ENCODE measurements at places on chromosomes 4 and X.
A peak's percentile ranks its signal among the peaks of the same experiment; 100 is the strongest.

DNA sequence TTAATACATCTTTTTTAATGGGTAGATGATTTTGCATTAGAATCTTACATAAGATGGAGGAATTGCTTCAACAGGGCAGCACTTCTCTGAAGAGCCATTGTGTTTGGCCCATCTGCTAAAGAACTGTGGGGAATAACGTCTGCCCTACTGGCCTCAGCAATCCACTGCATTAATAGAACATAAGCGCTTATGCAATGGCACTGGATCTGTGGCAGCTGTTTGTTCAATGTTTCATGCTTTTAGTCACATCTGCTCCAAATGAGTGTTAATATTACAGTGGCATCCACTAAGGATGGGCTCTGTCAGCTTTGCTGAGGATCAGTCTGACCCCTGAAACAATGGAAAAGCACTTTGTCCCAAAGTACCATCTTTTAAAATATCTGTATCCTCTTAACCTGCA is 279.0 kb upstream of the GK2 start:
- DNase-seq, result no peak

GRCh38 chrX:123797543-123798447 is 62.1 kb upstream of the XIAP start:
- DNase-seq, result no peak

- no peak for DNase-seq
Observed at GRCh38 chr4:87011340-87012034, 76.7 kb downstream of the AFF1 start.

- no peak for DNase-seq
Observed at GRCh38 chr4:140757232-140757630, 1.0 kb upstream of the TBC1D9 start.

DNA sequence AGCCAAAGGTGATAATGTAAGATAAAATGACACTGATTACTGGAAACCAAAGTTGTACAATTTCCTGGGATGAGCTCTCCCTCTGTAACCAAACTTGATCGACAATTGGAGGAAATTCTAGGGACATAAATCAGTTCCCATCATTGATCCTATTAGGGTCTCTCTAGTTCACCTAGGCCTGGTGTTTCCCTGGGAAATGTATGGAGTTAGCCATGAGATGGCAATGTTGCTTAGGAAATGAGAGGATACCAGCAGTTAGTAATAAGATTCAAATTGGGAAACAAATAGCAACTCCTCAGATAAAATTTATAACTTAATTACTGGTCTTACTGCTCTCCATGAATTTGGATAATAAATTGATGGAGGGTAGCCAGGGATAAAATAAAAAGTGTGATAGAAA is 52.2 kb downstream of the SPATA18 start:
- DNase-seq, result no peak

DNA sequence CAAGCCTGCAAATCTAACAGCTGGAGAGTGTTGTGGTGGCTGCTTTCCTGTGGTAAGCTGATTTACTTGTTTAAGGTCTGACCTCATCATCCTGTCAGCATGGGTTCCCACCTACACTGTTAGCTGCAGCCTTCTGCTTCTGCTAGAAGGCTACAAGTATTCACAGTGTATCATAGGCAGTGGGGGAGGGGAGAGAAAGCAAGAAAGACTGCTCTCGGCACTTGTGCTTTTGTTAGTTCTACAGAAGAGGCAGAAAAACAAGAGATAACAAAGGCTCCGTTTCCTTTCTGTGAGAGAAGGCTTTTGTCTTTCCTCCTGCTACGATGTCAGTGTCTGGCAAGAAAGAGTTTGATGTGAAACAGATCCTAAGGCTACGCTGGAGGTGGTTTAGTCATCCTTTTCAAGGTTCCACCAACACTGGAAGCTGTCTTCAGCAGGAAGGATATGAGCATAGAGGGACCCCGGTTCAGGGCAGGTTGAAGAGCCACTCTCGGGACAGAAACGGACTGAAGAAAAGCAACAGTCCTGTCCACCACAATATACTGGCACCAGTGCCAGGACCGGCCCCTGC is at the start of gene KLHL4:
KLHL4 (plus strand) TSS at position 232 of the 571 bp plus-strand sequence; CDS start at position 324, 92 bp downstream.
- peak; percentile 43 for DNase-seq

GRCh38 chr4:114839986-114840385 is 241.4 kb downstream of the UGT8 start:
- no peak for DNase-seq

DNA sequence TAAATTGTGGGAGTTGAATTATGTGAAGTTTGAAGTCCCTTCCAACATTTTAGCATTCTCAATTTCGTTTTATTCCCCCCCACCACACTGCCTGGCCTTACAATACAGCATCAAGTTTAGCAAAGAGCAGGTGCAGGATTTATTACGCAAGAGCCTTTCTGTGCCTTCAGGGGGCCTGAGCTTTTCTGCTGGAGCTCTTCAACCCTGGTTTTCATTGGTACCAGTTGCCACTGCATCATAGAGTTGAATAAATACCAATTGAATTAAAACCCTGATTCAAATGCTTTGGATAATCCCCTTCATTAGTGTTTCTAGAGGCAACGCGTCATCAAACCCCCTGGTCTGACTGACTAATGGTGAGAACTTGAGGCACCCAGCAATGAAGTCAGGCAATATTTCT is 43.6 kb upstream of the KIT start:
- DNase-seq, result no peak

- no peak for DNase-seq
Observed at GRCh38 chrX:40755291-40756249, 20.2 kb upstream of the MED14 start.

DNA sequence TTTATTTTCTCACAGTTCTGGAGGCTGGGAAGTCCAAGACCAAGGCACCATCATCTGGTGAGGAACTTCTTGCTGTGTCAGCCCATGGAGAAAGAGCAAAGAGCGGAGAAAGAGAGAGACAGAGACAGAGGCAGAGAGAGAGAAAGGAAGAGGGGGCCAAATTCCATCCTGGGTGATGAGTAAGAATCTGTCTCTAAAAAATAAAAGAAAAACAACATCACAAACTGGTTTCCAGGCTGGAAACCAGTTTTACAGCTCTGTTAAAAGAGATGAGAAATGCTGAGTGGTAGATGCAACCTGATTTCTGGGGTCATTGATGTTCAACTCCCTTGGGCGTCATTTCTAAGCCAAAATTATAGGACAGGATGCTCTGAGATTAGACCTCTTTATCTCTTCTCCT is 72.9 kb downstream of the SHOX start:
- DNase-seq, result no peak

GRCh38 chr4:8780086-8780485 is 91.6 kb downstream of the HMX1 start:
- DNase-seq, result no peak

GRCh38 chrX:109936114-109936513 is 66.8 kb upstream of the TMEM164 start:
- no peak for DNase-seq

DNA sequence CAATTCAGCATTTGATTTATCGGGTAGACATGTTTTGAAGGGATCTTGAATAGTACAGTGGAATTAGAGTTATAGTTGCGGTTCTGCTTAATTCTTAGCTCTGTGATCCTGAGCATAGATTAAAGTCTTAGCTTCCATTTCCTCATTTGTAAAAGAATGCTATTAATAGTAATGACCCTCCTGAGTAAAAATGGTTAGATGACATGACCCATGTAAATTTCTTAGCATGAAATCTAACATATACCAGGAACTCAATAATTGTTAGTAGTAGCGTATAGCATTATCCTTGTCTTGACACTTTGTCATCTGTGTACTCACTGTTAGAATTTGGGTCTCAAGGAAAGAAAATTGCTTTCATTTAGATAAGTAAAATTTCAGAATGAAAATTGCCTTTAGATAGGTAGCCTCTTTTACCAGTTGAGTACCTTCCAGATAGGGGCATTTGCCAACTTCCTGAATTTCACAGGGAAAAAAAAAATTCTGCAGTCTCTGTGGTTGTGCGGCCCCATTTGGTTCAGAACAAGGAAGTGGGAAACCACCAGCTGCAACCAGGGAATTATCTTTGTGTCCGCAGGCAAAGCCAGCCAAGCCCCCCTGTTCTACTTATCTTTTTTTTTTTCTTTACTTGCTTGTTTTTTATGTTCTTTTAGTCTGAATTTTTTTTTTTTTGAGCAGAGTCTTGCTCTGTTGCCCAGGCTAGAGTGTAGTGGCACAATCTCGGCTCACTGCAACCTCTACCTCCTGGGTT is 86.9 kb downstream of the TMEM164 start:
- no peak for DNase-seq

- DNase-seq, result no peak
Observed at GRCh38 chrX:70398899-70399298, 24.2 kb upstream of the GDPD2 start.

GRCh38 chr4:128528793-128529553 is 241.4 kb upstream of the PGRMC2 start:
- DNase-seq, result no peak

All from HAP-1 (cell line).